Heart left ventricle (tissue), 16 donors: ENCODE measurements at places on chromosomes 13 and 19. TPM values are rescaled to one million over a fixed set of nuclear protein-coding genes. Genes with fewer than 3 reads are reported as not detected.

The DLL3 gene
- polyA plus RNA-seq = not detected

The JOSD2 gene
- 47.7 TPM for polyA plus RNA-seq

The CALM3 gene
- polyA plus RNA-seq = 290 TPM

The ZBTB32 gene
- not detected for polyA plus RNA-seq

The KHSRP gene
- 53.9 TPM for polyA plus RNA-seq

The NLRP4 gene
- polyA plus RNA-seq = not detected

The KLK15 gene
- polyA plus RNA-seq = not detected

The PSMD8 gene
- 186 TPM for polyA plus RNA-seq

DNA sequence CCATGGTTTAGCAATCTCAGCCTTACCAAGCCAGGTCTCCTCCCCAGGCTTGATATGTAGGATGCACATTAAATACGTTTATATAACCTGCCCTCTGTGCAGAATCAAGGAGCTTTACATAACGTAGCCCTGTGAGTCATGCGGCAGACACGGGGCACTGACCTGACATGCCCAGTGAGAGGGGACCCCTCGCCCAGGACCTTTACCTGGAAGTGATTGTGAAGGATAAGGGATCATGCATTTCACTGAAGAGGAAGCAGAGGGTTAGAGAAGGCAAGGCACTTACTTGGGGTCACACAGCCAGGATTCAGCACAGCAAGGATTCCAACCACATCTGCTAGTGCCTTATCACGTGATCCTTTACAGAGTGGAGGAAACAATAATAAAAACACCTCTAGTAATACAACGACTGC, 18.9 kb upstream of the FOSB start:
- DNase-seq = no peak

DNA sequence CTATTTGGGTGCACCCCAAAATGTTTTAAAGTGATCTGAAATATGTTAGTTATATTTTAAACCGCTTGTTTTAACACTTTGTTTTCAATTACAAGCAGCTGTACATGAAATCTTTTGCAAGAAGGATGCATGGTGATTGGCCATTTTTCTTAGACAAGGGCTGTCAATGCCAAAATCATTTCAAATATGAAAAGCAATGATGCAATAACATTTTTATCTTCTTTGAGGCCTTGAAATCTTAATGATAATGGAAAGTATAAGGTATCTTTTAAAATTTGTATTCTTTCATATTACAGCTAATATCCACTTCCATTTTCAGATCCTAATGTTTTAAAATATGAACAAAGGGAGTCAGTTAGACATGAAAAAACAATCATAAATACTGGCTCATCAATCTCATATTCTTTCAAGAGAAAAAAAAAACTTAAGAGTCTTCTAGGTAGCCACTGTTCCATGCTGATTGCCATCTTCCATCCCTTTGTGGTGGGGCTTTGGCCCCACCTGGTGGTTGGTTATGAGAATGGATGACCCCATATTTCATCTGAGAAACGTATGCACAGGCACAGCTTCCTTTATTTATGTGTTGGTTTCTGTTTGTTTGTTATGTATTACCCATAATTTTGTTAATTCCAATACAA, 330.3 kb upstream of the MIR17HG start:
- DNase-seq = no peak

GRCh38 chr13:96473526-96474180, 383.7 kb downstream of the HS6ST3 start:
- no peak for DNase-seq

DNA sequence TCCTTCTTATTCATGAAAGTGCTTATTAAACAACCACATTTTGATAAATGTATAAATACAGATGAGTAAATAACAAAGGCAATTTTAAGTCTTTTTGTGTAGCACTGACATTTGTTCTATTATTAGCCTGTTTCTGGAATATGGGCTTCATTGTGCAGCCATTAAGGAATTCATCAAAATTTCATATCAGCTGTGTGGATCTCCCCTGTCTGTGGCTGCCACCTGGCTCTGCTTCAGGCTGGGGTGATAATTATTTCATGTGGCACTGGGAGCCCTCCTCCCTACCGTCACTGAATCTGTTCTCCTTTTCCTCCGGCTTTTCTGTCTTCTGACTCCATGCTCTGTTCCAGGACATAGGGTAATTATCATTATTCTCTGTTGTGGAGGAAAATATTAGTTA, 57.1 kb downstream of the LMO7 start:
- no peak for DNase-seq

- no peak for DNase-seq
Observed at GRCh38 chr13:74009100-74009668, 125.0 kb downstream of the KLF12 start.

DNA sequence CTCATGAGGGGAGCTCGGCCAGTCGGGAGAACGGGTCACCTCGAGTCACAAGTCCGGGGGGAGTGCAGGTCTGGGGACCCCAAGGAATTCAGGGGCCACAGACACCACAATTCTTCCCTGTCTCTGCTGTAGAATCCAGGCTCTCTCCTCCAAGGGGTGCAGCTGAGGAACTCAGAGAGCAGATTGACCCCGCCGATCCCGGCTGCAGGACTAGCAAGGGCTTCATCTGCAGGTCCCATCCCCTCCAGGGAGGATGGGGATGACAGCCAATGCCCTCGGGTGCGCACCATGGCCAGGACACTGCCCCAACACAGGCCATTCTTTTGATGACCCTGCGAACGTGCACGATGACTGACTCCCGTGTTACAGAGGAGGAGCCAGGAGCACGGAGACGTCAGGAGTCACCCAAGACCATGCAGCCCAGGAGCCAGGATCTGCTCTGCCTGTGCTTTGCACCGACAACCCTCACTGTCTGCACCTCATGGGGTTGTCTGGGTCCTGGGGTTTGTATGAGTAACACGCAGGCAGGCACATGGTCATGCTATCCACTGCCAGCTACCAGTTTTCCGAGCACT, 48.5 kb upstream of the TUBGCP3 start:
- no peak for DNase-seq

GRCh38 chr19:18112989-18113478, 15.5 kb downstream of the MAST3 start:
- DNase-seq = peak; percentile 87

DNA sequence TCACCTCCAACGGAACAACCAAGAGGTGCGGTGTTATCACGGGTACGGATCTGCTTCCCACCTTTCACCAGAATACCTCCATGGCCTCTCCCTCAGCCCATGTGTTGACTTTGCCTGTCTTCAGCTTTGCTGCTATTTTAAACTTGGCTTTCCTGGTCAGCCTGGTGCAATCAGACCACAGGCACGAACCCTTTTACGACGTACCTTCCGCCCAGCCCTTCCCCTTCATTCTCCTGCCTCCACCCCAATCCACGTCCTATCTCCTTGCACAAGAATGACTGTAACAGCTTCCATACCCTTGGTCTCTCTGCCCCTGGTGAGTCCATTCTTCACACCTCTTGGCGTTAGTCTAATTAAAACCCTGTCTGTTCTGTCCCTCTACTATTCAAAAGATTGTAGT, 431.7 kb downstream of the EFNB2 start:
- no peak for DNase-seq

GRCh38 chr13:106815545-106815944, 247.6 kb upstream of the ARGLU1 start:
- DNase-seq = no peak

DNA sequence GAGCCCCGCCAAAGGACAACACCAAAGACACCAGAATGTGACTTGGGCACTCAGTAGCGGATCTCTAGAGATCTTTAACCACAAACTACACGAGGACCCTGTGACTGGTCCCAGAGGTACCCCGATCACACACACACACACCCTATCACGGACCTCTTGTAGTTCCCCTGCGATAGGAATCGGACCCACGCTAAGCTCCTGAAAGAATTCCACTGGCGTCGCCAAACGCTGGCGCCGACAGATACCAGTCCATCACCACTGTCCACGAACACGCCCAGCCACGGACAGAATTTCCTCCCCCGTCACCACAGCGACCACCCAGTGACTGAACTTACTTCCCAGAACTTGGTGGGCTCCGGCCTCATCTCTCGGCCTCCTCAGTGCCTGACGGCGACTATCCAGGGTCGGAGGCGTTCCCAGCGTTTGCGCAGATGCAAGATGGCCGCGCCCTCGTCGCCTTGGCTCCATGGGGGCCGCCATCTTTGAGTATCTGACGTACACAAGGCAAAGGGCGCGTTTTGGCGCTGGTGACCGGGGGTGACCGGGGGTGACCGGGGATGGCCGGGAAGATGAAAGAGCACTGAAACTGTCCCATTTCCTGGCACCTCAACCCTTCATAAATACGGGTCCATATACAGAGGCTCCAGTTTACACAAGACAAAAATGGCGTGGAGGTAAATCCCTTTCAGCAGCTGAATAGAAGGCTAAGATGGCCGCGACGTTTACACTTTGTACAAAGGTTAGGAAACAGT, at the start of gene ZNF615:
Gene ZNF615 (minus strand): TSS at position 406 of the 752 bp plus-strand sequence. CDS start 4,500 bp downstream, outside the sequence.
- peak; percentile 92 for DNase-seq
